Hematopoietic multipotent progenitor cell (in vitro differentiated cells): ENCODE measurements at places on chromosomes 5 and 9. TPM values are rescaled to one million over a fixed set of nuclear protein-coding genes. Genes with fewer than 3 reads are reported as not detected.

FLT4 gene
- 0.27 TPM for total RNA-seq

DNA sequence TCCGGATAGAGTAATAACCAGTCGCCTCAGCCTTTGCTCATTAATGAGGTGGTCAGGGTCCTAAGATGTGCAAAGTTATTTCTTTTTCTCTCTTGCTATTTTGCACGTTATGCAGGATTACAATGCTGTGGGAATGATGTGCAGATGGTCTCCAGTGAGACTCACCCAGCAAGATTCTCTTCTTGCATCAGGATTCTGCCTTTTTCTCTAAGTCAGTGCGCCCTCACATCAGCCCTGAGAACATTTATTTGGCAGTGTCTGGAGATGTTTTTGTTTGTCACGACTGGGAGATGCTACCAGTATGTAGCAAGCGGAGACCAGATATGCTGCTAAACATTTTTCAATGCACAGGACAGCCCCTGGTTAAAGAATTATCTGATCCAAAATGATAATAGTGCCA is 280.3 kb upstream of the WWC1 start:
- DNase-seq, result no peak

GRCh38 chr9:133701321-133701980 is 36.7 kb downstream of the SARDH start:
- DNase-seq, result no peak

DNA sequence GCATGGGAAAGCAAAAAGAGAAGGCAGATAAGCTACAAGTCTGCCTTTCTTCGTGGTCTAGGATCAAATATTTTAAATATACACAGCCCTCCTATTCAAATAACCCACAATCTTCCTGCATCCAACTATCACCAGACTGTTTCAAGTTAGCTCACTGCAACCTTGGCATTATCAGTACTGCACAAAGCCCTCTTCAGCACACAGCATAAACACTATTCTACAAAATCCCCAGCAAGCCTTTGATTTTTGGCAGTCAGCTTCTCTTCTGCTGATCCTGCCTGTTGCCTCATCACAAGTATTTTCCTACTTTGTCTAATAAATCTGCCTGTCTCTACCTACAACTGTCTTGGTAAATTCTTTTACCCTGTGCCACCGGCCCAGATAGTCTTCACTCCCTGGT is 142.9 kb downstream of the COX7C start:
- no peak for DNase-seq

DNA sequence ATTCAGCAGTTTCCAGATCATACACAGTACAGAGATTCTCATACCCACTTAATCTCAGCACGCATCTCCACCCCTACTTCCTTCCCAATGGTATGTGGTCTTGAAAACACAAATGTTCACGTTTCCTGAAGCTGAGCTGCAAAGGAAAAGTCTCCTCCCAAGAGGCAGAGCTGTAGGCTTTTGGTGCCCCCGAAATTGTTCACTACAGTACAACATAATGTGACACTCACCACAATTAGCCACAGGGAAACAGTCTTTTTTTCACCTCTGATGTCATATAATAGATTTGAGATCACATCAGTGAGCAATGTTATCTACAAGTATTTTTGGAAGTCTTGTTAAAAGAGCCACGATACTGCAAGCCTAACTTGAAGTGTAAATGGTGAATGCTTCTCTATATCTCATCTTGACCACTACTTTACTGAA is 40.2 kb downstream of the NFIB start:
- DNase-seq, result no peak

- DNase-seq, result no peak
These were observed at the start of gene LRRC14B for GRCh38 chr5:191036-191948. TSS of gene LRRC14B (plus strand) at chr5:191495. CDS start at chr5:191539, 44 bp downstream.
